ENCODE measurements at places on chromosomes 6 and 20. TPM values are rescaled to one million over a fixed set of nuclear protein-coding genes. Genes with fewer than 3 reads are reported as not detected.

The HLA-DOA gene
- not detected for total RNA-seq

DNA sequence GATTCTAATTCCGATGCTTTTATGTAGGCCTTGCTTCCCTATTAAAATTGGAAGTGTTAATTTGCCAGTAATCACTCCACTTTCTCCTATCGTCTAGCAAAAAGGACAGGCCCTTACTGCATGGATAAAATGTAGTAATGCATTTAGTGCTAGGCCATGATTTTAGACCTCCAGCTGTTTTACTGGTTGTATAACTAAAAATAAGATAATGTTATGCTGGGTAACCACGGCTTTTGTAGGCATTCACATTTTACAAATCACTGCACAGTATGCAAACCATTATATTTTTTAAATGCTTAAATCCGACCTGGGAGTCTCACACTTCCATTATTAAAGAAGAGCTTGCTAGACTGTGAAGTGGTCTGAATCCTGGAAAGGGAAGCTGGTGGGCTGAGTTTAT is 179.5 kb downstream of the TFAP2A start:
- DNase-seq = no peak
- no peaks in the 10 kb centered on the region for H3K36me3 ChIP-seq
- no peak overlapping the region for H3K4me3 ChIP-seq
- H3K4me1 ChIP-seq = no peaks in the 10 kb centered on the region
- no peaks in the 10 kb centered on the region for H3K27me3 ChIP-seq

The TOX2 gene
- 25.7 TPM for total RNA-seq

The COX4I2 gene
- not detected for total RNA-seq

DNA sequence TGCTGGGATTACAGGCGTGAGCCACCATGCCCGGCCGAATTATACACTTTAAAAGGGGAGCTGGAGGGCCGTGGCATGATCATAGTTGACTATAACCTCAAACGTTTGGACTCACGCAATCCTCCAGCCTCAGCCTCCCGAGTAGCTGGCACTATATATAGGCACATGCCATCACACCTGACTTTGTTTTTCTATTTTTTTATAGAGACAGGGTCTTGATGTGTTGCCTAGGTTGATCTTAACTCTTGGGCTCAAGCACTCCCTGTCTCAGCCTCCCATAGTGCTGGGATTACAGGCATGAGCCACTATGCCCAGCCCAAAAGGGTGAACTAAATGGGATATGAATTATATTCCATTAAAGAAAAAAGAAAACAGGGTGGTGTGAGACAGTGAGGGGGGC is 7.8 kb downstream of the PTGIS start:
- no peaks in the 10 kb centered on the region for H3K36me3 ChIP-seq
- H3K27ac ChIP-seq = no peak overlapping the region
- peaks cover 38% of the 10 kb centered on the region for H3K4me1 ChIP-seq
- no peak for DNase-seq
- H3K27me3 ChIP-seq = no peaks in the 10 kb centered on the region

DNA sequence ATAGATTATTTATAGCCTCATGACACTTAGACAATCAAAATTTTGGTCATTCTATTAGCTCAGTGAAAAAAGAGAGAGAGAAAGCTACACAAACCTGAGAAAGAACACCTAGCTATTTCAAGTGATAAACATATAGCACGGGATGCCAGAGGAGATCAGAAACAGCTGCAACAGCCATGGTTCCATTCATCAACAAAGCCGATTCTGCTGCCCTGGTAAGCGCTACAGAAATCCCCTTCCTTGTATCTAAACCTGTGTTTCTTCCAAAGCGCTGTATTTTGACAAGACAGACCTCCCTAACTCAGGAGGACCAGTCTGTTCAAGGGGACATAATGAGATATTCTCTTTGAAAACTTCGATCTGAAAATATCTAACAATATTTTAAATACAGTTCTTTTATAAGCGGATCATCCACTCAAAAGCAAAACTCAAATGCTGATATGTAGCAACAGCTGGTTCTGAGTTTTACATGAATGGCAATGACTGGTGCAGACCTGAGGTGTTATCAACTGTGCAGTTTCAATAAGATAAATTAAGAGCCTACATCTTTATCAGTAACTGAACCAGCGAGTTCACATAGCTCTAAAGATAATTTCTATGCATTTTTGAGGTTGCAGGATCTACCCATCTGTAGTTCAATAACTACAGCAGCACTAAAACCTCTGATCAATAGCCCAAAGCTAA is 447.8 kb downstream of the FRK start:
- no peak overlapping the region for H3K4me3 ChIP-seq
- H3K27me3 ChIP-seq = no peaks in the 10 kb centered on the region
- no peak for DNase-seq
- no peak overlapping the region for H3K27ac ChIP-seq

- H3K4me3 ChIP-seq = no peak overlapping the region
- DNase-seq = no peak
- H3K4me1 ChIP-seq = no peaks in the 10 kb centered on the region
Observed at GRCh38 chr6:32908897-32909296, 31.9 kb downstream of the HLA-DMB start.

DNA sequence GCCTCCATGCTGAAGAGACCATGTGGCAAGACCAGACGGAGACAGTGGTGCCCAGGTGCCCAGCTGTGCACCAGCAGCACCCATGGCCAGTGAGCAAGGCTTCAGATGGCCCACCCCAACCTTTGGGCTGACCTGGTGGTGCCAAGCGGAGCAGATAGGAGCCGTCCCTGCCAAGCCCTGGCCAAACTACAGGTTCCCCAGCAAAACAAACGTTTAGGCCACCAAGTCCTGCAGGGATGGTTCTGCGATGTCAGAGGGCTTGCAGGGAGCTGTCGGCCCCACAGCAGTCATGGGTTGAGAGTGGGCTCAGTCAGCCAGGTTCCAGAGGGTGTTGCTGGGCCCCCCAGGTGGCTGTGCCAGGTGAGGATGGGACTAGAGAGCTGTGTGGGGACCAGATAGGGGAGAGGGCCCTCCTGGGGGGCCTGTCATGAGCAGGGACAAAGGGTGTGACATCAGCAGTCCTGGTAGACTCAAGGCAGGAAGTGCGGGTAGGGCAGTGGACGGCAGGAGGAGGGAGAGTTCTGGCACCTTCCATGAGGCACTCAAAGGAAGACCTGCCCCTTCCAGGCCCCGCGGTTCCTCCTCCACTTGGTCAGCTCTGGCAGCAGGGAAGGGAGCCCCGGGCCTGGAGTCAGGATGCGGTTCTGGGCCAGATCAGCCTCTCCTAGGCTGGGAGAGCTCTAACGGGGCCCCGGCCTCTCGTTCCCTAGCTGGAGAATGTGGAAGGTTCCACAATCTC is 342.4 kb downstream of the ZFAND3 start:
- no peaks in the 10 kb centered on the region for H3K27me3 ChIP-seq
- H3K4me1 ChIP-seq = no peaks in the 10 kb centered on the region
- H3K36me3 ChIP-seq = no peaks in the 10 kb centered on the region
- DNase-seq = no peak
- no peak overlapping the region for H3K4me3 ChIP-seq

The EBF4 gene
- 3.0 TPM for total RNA-seq

The PNLDC1 gene
- not detected for total RNA-seq

DNA sequence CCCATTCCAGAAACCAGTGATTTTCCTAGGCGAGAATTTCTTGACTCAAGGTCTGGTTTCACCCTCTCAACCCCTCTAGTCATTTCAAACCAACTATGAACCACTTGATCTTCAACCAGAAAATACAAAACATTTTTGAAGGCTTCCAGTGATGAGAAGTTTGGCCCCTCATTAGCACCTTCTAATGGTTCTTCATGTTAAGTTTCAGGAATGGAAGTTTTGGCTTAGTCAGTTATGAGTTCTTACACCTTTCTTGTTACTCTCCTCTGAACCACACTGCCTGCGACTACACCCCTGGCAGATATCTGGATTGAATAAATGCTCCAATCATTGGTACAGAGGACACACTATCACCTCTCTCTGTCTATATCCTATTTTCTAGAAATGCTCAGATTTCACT is 67.2 kb downstream of the GJA10 start:
- H3K4me3 ChIP-seq = no peak overlapping the region
- H3K27me3 ChIP-seq = peaks cover 5% of the 10 kb centered on the region
- no peak for DNase-seq
- no peaks in the 10 kb centered on the region for H3K36me3 ChIP-seq
- no peak overlapping the region for H3K27ac ChIP-seq

The MANEA gene
- 17.7 TPM for total RNA-seq

- no peaks in the 10 kb centered on the region for H3K27me3 ChIP-seq
- H3K4me3 ChIP-seq = no peak overlapping the region
- no peak for DNase-seq
- H3K4me1 ChIP-seq = no peaks in the 10 kb centered on the region
Observed at GRCh38 chr6:108916026-108916686, 67.9 kb downstream of the ARMC2 start.

The IL17F gene
- not detected for total RNA-seq

- DNase-seq = peak; percentile 52
- no peak overlapping the region for H3K4me3 ChIP-seq
- no peaks in the 10 kb centered on the region for H3K27me3 ChIP-seq
- peaks cover 2% of the 10 kb centered on the region for H3K4me1 ChIP-seq
- H3K36me3 ChIP-seq = no peaks in the 10 kb centered on the region
Observed at GRCh38 chr6:75460681-75461080, 32.9 kb downstream of the FILIP1 start.

DNA sequence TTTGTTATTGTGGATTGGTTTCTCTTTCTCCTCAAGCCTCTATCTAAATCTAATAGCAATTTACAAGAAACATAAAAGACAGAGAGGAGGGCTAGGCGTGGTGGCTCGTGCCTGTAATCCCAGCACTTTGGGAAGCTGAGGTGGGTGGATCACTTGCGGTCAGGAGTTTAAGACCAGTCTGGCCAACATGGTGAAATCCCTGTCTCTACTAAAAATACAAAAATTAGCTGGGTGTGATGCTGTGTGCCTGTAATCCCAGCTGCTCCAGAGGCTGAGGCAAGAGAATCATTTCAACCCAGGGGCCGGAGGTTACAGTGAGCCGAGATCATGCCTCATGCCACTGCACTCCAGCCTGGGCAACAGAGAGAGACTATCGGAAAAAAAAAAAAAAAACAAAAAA is 46.6 kb downstream of the SLC2A12 start:
- H3K36me3 ChIP-seq = no peaks in the 10 kb centered on the region
- H3K27me3 ChIP-seq = peaks cover 5% of the 10 kb centered on the region
- H3K4me1 ChIP-seq = no peaks in the 10 kb centered on the region
- no peak overlapping the region for H3K4me3 ChIP-seq
- no peak overlapping the region for H3K27ac ChIP-seq
- DNase-seq = no peak

GRCh38 chr6:15325540-15325955 is 79.7 kb downstream of the JARID2 start:
- no peak overlapping the region for H3K4me3 ChIP-seq
- DNase-seq = no peak
- no peak overlapping the region for H3K27ac ChIP-seq
- H3K36me3 ChIP-seq = no peaks in the 10 kb centered on the region
- H3K27me3 ChIP-seq = no peaks in the 10 kb centered on the region

- H3K27ac ChIP-seq = no peak overlapping the region
- H3K4me1 ChIP-seq = no peaks in the 10 kb centered on the region
- H3K36me3 ChIP-seq = no peaks in the 10 kb centered on the region
- no peaks in the 10 kb centered on the region for H3K27me3 ChIP-seq
- H3K4me3 ChIP-seq = no peak overlapping the region
Observed at GRCh38 chr20:10110151-10110550, 75.4 kb downstream of the ANKEF1 start.

The SEL1L2 gene
- total RNA-seq = not detected

GRCh38 chr6:15739867-15740266 is 77.0 kb upstream of the DTNBP1 start:
- no peaks in the 10 kb centered on the region for H3K4me1 ChIP-seq
- H3K27ac ChIP-seq = no peak overlapping the region
- no peaks in the 10 kb centered on the region for H3K36me3 ChIP-seq
- no peaks in the 10 kb centered on the region for H3K27me3 ChIP-seq

- H3K4me1 ChIP-seq = peaks cover 2% of the 10 kb centered on the region
- no peaks in the 10 kb centered on the region for H3K36me3 ChIP-seq
- DNase-seq = no peak
- no peak overlapping the region for H3K27ac ChIP-seq
- no peak overlapping the region for H3K4me3 ChIP-seq
Observed at GRCh38 chr6:40512340-40512739, 74.8 kb downstream of the LRFN2 start.

DNA sequence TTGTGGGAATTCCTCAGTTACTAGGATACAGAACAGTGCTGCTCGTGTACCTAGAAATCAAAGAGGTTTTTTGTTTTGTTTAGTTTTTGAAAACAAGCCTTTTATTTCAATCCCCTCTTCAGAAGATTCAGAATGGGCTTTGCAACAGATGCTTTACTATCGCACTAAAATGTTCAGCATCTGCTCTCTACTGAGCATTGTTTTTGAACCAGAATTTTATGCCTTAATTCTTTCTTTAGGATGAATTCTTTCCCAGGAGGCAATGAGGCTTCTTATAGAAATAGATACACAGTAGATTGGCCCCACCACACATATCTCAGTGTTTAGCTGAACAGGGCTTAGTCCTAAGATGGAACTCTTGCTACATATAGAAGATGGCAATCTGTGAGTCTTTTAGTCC is 95.9 kb upstream of the SPACA1 start:
- H3K4me3 ChIP-seq = no peak overlapping the region
- H3K27ac ChIP-seq = no peak overlapping the region
- no peaks in the 10 kb centered on the region for H3K36me3 ChIP-seq
- H3K4me1 ChIP-seq = no peaks in the 10 kb centered on the region
- H3K27me3 ChIP-seq = no peaks in the 10 kb centered on the region

GRCh38 chr6:108565091-108565766 is 4.5 kb downstream of the FOXO3 start:
- peak; percentile 33 for DNase-seq
- no peaks in the 10 kb centered on the region for H3K27me3 ChIP-seq

DNA sequence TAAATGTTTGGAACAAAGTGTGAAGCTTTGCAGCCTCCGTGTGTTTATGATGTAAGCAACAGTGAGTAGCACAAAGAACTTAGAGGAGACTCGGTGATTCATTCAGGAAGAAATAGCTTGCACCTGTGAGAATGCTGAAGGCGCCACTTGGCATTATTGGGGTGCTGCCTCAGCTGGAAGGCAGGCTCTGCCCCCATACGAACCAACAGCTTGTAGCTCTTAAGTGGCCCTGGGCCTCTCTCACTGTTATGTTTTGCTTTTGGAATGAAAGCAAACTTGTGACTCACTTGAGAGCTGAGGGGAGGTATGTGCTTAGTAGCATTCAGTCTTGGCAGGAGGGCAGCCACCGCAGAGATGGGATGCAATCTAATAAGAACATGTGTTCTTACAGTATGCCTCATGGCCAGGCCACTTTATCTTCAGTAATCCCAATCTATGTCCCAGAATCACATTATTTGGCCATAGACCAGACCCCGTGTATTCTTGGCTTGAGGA is 310.7 kb downstream of the EYA4 start:
- peaks cover 4% of the 10 kb centered on the region for H3K27me3 ChIP-seq
- no peak overlapping the region for H3K27ac ChIP-seq
- no peaks in the 10 kb centered on the region for H3K36me3 ChIP-seq
- DNase-seq = no peak
- no peak overlapping the region for H3K4me3 ChIP-seq
- H3K4me1 ChIP-seq = no peaks in the 10 kb centered on the region
